Umbilical cord (tissue), 2 donors: ENCODE measurements at places on chromosomes 1 and 21.

DNA sequence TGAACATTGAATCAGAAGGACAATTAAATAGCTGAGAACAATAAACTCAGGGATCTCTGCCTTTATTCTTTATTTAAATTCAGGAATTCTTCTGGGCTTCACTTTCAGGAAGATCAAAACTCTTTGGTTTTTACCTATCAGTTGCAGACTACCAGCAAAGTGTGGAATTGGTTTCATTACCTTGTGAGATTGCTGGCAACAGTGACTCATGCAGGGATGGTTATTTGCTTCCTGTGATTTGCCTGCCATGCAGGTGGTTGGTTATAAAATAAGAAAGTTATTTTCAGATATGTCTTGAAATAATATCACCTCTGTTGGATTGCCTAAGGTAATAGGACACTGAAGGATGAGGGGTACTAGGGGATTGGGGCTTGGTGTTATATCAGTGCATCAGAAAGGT is 204.6 kb downstream of the PTBP2 start:
- no peak for DNase-seq

- DNase-seq = no peak
These were observed 90.9 kb downstream of the MATN1 start for GRCh38 chr1:30632481-30632880.

DNA sequence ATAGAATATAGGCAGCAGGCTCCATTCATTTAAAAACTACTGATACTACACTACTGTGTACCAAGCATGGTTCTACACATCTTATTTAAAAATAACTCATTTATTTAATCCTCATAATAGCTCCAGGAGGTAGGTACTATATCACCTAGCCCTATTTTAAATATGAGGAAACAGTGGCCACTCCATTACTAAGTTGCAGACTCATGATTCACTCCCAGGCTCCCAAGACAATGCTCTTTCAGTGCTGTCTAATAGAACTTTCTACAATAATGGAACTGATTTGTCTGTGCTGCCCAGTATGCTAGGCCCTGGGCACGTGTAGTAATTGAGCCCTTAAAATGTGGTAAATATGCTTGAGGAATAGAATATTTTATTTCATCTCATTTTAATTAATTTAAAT is 357.1 kb downstream of the LTN1 start:
- no peak for DNase-seq

- no peak for DNase-seq
These were observed 134.8 kb upstream of the KIF26B start for GRCh38 chr1:245019910-245020486.

GRCh38 chr1:185358957-185359356 is 41.9 kb upstream of the IVNS1ABP start:
- DNase-seq = no peak

DNA sequence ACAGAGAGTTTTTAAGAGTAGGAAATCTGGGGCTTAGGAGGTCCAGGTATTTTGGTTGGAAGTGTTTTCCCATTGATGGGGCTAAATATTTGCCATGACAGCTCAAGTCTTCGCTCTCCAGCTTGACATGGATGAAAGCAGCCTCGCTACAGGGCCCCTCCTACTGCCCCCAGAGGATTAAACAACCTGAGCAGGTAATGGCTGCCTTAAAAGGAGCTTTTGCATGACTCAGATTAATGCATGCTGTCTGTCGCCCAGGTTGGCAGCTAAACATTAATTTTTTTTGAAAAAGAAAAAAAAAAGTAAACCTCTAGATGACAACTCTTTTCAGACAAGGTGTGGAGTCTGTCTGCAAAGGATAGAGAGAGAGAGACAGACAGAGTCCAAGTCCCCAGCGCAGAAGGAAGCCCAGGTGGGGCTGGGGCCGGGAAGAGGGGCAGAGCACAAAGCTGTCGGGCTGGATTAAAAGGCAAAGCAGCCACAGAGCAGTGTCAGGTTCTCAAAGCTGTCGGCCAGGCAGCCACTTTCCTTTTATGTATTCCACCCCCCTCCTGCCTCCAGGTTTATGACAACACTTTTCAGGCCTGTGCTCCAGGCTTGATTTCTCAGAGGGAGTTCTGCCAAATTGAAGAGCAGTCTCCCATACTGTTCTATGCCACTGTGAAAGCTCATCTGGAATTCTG is 127.9 kb downstream of the CLIC6 start:
- peak; percentile 71 for DNase-seq

- DNase-seq = no peak
These were observed 164.6 kb downstream of the PLPP3 start for GRCh38 chr1:56414728-56415224.

DNA sequence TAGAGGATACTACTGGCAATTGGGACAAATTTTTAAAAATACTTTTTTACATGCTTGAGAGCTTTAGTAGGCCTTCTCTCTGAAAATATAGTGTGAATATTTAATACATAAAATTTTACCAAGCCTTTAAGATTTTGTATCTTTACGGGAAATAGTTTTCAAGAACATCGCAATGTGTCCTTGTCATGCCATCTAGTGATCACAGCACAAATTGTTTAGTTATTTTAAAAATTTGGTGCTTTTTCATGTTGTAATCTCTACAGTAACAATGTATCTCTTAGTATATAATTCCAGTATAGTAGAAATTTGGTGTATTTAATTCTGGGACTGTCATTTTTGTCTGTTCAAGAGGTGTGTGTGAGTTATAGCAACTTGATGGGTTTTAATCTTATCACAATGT is 6.7 kb downstream of the CDC7 start:
- no peak for DNase-seq
